ENCODE measurements at places on chromosomes 11 and 22. TPM values are rescaled to one million over a fixed set of nuclear protein-coding genes. Genes with fewer than 3 reads are reported as not detected.

The APOL4 gene
- total RNA-seq, result 6.1 TPM

The CRY2 gene
- total RNA-seq, result 49.6 TPM

The AQP11 gene
- total RNA-seq, result 0.54 TPM

- no peak for DNase-seq
Observed at GRCh38 chr11:113240389-113240788, 74.0 kb upstream of the TTC12 start.

- DNase-seq, result no peak
Observed at GRCh38 chr11:115220423-115220822, 283.8 kb downstream of the CADM1 start.

DNA sequence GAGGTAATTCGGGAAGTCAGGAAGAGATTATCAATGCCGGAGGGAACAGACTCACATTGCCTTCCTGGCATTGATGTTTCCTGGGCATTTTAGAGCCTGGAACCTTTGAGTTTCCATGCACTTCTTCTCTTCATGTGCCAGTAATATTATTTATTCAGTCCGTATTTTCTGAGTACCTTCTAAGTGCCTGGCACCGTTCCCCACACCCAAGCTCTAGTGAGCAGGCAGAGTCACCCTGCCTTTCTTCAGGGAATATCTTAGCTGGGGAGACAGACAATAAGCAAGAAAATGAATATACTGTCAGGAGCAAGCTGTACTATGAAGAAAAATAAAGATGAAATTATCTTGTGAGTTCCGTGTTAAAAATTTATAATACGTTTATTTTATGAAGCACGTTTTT, 136.2 kb upstream of the SEZ6L start:
- no peak for DNase-seq

- no peak for DNase-seq
Observed at GRCh38 chr11:88455974-88456373, 118.4 kb upstream of the CTSC start.

DNA sequence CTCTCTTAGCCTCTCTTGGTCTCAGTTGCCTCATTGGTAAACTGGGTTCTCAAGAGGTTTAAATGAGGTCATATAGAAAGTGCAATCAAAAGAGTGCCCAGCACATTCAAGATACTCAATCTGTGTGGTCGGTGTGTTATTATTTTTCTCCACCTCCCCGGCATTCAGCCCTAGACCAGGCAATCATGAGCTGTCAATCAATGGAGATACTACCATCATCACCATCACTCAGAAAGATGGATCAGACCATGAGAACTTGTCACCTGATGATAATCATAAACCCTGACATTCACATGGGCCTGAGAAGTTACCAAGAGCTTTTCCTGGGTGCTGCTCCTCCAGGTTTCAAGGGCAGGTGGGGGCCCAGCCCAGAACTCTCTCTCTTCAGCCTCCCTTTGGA, 166.1 kb downstream of the MN1 start:
- no peak for DNase-seq

- no peak for DNase-seq
Observed at GRCh38 chr11:76668362-76669155, 2.0 kb downstream of the LRRC32 start.

Data from cardiac septum (tissue), 1 donor.